ENCODE measurements at places on chromosomes 11 and 22. TPM values are rescaled to one million over a fixed set of nuclear protein-coding genes. Genes with fewer than 3 reads are reported as not detected.

LRP4 gene
- 5.0 TPM for total RNA-seq

TEX12 gene
- total RNA-seq: not detected

SLC22A25 gene
- not detected for total RNA-seq

SLC37A2 gene
- total RNA-seq: 25.5 TPM

KDM4D gene
- 0.53 TPM for total RNA-seq

Measured in bronchial epithelial cell (primary cell).